ENCODE measurements at places on chromosomes 11 and 22.

DNA sequence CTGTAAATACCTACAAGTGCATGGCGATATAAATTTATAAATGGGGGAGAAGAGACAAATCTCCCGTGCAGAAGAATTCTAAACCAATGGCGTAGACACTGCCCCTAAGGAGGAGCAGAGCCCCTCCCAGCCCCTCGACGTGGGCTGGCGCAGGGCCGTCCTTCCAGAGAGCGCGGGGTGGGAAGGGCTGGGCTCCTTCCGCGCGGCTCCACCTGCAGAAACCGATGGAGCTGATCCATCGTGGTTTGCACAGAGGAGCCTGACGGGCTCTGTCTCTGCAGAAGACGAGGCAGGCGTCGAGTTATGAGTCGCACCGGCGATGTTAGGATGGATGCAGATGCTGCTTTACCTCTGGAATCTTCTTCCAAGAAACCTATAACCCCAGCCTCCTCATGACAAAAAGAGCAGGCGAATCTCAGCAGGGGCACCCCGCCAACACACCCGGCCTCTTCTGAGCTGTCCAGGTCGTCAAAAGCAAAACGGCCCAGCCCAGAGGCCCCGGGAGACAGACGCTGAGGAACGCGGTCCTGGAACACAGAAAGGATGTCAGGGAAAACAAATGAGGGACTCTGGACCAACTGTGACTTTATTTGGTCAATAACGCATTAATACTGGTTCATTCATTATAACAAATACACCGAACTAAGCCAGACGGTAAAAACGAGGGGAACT, 11.0 kb upstream of the B4GALNT4 start:
- DNase-seq: no peak

- DNase-seq: no peak
Observed at GRCh38 chr11:84871116-84871515, 756.0 kb downstream of the DLG2 start.

DNA sequence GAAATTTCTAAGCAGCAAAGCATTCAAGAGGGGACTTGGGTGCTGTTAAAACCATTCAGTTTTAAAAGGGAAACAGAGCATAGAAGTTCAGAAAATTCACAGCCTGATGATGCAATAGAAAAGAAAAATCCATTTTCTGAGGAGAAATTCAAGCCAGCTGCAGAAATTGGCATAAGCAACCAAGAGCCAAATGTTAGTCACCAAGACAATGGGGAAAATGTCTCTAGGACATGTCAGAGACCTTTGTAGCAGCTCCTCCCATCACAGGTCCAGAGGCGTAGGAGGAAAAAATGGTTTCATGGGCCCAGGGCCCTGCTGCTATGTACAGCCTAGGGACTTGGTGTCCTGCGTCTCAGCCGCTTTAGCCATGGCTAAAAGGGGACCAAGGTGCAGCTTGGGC, 5.5 kb upstream of the IRAG1 start:
- no peak for DNase-seq

DNA sequence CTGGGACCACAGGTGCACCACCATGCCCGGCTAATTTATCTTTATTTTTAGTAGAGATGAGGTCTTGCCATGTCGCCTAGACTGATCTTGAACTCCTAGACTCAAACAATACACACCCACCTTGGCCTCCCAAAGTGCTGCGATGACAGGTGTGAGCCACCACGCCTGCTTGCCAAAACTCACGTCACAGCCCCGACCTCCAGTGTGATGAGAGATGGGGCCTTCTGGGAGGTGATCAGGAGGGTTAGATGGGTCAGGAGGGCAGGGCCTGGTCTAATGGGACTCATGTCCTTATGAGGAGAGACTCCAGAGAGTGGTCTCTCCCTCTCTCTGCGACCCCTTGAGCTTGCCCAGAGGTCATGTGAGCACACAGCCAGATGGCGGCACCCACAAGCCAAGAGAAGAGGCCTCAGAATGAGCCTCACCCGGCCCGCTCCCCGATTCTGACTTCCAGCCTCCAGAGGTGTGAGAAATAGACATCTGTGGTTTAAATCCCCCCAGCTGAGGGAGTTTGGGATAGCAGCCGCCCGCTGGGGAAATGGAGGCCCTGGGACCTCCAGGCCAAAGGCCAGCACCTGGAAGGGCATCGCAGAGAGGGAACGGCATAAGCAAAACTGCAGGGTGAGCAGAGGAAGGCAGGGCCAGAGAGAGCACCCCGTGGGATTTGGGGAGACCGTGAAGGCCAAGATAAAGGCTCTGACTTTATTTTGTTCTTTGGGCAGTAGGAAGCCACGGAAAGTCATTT, 24.1 kb upstream of the GAL start:
- no peak for DNase-seq

- no peak for DNase-seq
Observed at GRCh38 chr11:64198511-64198910, 8.0 kb upstream of the FERMT3 start.

DNA sequence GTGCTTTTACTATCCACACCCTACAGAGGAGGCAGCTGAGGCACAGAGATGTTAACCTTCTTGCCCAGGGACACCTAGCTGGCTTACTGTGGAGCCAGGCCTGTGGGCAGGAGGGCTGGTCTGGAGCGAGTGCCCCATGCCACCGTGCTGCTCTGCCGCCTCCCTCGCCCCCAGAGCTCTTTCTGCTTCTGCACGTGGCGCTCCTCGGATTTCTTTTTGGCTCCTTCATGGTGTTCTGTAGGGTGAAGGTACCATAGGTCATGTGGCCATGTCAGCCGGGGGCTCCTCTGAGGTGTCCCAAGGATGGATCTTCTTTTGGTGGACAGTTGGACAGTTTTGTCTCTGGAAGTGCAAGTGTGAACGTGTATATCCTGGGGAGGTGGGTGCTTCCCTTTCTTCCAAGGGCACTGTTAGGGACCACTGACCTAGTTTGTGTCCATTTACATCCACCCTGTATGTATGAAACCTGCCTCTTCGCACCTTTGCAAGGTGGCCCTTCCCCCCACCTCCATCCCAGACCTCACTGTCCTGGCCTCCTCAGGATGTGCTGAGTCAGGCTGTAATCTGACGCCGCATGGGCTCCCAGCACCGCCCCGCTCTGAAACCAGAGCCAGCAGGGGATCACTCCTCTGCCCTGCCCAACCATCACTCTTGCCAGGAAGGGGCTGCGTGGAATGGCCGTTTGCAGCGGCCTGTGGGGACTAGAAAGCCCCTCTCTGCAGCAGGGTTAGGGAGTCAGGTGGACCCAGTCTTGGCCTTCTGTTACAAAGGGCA, 31.7 kb downstream of the POLR3H start:
- no peak for DNase-seq

- no peak for DNase-seq
Observed at GRCh38 chr22:44583854-44584253, 85.8 kb upstream of the RTL6 start.

- no peak for DNase-seq
Observed at GRCh38 chr11:69041516-69041915, 7.2 kb upstream of the TPCN2 start.

- DNase-seq: no peak
Observed at GRCh38 chr11:33272338-33273107, 15.3 kb downstream of the HIPK3 start.

DNA sequence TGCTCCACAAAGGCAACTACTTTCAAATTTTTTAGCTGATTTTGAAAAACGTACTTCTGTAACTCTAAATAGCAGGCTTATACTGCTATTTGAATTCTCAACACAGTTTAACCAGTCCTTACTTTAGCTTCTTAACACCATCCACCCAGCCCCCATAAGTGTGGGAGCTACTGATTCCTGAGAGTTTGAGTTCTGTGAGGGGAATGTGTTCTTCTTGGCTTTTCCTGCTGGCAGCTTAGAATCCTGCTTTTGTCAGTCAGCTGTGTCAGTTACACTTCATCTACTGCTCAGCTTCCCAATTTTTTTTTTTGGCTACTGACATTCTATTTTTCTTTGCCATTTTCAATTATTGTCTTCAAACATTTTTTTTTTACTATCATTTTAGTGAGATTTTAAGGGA, 440.4 kb downstream of the INSC start:
- no peak for DNase-seq

DNA sequence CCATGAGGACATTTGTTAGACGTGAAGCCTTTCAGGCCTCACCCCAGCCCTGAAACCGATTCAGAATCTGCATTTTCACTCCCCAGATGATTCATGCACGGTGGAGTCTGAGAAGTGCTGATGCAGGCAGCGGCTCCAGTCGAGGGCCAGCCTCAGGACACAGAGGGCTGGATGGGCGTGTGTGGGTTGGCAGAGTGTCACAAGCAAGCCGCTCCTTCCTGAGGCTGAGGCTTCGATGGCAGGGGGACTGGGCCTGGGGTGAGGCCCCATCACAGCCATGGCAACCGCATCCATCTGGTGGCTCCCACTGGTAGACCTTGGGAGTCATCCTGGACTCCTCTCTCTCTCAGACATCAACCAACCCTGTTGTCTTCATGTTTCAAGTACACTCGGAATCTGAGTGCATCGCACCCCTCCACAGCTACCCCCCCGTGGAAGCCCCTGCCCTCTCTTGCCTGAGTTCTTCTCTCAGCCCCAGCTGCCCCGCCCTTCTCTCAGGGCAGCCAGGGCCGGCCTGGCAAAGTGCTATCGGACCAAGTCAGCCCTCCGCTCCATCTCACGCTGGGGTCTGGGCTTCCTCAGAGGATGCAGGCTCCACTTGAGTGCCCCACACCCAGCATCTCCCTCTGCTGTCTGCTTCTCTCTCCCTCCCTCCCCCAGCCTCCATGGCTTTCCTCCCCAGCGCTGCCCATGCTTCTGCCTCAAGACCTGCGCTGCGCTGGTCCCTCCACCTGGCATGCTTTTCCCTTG, 10.6 kb downstream of the KCNC1 start:
- no peak for DNase-seq

DNA sequence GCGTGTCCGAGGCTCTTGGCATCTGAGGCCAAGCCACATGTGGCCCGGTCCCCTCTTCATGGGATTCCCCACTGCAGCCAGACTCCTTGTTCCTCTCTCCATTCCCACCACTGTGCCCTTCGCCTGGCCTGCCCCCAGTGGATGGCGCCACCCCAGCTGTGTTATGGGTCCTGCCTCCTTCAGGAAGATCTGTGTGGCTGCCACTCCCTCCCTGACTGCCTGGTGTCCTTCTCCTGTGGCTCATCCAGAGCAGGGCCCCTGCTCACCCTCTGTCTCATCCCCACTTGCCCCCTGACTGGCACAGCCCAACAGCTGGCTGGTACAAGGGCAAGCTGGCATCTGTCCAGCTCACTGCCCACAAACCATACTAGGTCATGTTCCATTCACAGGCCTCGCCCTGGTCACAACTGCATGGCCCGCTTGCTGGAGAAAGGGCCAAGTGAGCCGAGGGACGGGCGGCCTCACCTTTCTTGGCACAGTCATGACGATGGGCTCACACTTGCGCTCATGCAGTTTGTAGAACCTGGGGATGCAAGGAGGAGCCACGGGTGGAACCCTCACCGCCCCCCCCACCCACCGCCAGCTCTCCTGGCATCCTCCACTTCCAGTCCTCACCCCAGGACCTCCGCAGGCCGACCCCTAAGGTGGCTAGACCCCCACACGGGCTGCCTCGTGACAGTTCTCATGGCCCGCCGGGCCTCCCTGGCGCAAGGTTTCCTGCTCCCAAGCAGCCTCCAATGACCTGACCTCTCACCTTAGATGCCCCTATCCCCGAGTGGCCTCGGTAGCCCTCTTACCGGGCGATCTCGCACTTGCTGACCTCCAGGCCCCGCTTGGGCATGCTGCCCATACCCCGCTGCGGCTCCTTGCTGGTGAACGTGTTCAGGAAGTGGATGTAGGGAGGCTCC, 2.1 kb upstream of the PTPRCAP start:
- peak; percentile 37 for DNase-seq
